ENCODE measurements at places on chromosomes 3 and 15. TPM values are rescaled to one million over a fixed set of nuclear protein-coding genes. Genes with fewer than 3 reads are reported as not detected.

GRCh38 chr3:73409138-73409763, 215.5 kb downstream of the PDZRN3 start:
- no peak for DNase-seq

The GAP43 gene
- 2.3 TPM for total RNA-seq

The EAF2 gene
- total RNA-seq: 4.7 TPM

The SPINK8 gene
- not detected for total RNA-seq

GRCh38 chr3:161793194-161793930, 296.8 kb downstream of the OTOL1 start:
- no peak for DNase-seq

GRCh38 chr3:7695049-7695448, 806.6 kb upstream of the LMCD1 start:
- no peak for DNase-seq

- DNase-seq: no peak
Measured at GRCh38 chr3:95280711-95281352, 1218.0 kb downstream of the NSUN3 start.

The TTLL13 gene
- not detected for total RNA-seq

The PFKFB4 gene
- 8.4 TPM for total RNA-seq

DNA sequence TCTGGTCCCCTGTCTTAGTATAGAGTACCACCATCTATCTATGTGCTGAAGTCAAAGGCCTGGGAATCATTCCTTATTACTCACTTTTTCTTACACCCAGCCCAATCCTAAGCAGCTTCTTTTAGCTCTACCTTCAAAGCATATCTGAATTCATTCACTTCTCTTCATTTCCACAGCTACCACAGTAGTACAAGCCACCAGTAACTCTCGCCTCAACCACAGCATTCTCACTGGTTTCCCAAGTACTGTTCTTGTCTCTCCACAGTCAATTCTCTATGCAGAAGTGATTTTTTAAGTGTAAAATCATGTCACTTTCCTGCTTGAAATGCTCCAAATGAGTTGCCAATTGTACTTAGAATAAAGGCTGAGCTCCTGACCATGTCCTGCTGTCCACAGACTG, 401.7 kb downstream of the OXSM start:
- no peak for DNase-seq

DNA sequence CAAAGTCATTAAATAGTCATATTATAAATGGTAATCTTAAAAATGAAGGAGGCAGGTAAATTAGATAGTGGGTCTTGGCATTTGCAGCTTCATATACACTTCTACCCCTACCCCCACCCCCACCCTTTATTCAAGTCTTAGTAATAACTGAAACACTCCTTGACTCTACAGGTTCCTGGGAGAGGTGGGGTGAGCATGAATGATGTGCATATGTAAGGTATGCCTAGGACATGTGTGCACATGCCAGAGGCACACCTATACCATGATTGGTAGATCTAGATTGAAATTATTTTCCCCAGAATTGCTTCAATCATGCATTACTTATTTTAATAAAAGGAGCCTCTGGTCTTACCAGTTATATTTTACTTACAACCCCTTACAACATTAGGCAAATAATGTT, 40.1 kb upstream of the PDCD6IP start:
- no peak for DNase-seq

The ISLR2 gene
- not detected for total RNA-seq

The BFSP2 gene
- not detected for total RNA-seq

GRCh38 chr3:47994180-47994579, 22.0 kb downstream of the MAP4 start:
- no peak for DNase-seq

- DNase-seq: no peak
Measured at GRCh38 chr3:183854318-183855035, 29.1 kb upstream of the MAP6D1 start.

The IVD gene
- 10.8 TPM for total RNA-seq

DNA sequence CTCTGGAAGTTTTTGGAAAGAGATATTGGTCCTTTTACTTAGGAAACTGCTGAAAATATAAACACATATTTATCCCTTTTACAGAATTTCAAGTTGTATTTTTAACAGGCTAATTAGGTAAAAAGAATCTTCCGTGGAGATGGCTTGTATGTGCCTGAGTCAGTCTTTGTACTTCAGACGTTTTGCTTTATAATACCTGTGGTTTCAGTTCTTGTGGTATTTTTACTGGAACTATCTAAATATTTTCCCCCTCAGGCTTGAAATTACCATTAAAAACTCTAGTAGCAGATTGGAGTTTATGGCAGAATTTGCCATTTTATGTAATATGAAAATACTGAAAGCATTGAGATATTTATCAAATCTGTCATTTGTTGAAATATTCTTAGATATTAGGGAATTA, 151.6 kb upstream of the CGNL1 start:
- DNase-seq: peak; percentile 38

- no peak for DNase-seq
Measured at GRCh38 chr15:78076231-78077052, 1.1 kb downstream of the TBC1D2B start.

The IL16 gene
- 0.02 TPM for total RNA-seq

The ECE2 gene
- total RNA-seq: not detected

The MAP1A gene
- 45.0 TPM for total RNA-seq

GRCh38 chr3:7436542-7436941, 575.6 kb downstream of the GRM7 start:
- no peak for DNase-seq

- DNase-seq: no peak
Measured at GRCh38 chr15:48176957-48177356, 1.1 kb downstream of the MYEF2 start.

GRCh38 chr15:55669270-55669669, 73.7 kb downstream of the PRTG start:
- DNase-seq: no peak

The GRAMD2A gene
- total RNA-seq: 3.2 TPM

The HTR3C gene
- total RNA-seq: not detected

DNA sequence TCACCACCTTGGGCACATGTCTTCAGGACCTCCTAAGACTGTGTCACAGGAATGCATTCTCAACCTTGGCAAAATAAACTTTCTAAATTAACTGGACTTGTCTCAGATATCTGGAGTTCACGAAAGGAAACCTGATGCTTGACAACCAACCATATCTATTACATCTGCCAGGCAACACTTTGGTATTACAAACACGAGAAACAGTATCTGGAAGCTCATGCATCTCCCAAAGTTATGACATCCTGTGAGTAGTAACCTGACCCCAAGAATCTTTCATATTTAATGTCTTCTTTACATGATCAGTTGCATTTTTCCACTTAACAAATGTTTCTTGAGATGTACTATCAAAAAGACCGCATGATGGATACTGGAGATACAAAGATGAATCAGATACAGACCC, 465.3 kb upstream of the AGTR1 start:
- DNase-seq: no peak

GRCh38 chr3:29468187-29468586, 187.3 kb downstream of the RBMS3 start:
- DNase-seq: no peak

DNA sequence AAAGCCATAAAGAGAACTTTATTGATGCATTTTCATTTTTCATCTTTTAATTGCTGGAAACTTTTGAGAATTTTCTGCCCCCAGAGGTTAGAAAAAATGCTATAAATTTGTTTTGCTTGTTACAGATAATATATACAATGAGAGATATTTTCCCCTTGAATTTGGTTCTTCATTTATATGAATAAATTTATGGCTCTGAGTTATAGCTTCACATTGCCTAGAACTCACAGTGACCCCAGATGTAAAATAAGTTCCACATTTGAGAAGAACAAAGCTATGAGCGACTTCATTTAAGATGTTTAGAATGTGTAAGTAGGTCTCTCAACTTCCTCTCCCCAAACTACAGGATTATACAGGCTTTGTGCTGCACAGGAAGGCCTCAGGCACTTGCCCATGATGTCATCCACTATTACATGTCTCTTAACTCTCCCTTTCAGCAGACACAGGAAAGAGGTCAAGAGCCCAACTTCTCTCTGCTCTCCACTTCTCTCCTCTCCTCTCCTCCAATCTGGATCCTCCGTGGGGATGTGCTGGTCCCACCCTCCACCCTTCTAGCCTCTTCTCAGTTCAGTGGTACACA, 92.8 kb downstream of the DUT start:
- DNase-seq: no peak

The TCTA gene
- total RNA-seq: 45.8 TPM

The MYL3 gene
- total RNA-seq: 0.57 TPM

DNA sequence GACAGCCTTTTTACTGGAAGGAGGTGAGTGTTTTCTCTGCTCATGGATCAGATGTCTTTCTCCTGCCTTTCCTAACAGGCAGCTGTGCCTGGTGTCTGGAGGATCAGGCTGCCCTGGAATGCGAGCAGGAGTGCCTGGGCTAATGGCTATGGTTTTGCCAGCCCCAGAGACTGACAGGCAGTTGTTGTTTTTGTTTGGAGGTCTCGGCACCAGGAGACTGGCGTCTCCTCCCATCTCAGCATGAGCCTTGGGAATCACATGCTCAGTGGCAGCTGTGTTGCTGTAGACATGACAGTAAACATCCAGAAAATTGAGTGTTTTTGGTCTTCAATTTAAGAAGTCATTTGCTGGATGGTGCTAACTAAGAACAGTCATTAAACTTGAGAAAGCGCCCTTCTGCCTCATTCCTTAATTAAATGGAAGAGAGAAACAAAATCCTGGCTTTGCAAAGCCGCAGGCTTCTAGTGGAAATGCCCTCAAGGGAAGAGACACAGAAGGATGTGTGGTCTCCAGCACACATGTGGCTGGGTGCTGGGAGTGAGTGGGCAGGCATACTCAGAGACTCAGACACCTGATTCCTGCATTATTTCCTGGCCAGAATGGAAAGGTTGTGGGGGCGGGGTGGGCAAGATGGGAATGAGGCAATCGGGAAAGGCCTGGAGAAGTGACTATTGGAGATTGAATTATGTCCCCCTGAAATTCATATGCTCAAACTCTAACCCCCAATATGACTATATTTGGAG, 97.0 kb upstream of the NMNAT3 start:
- DNase-seq: peak; percentile 22

- no peak for DNase-seq
Measured at GRCh38 chr3:180409170-180409569, 192.8 kb upstream of the TTC14 start.

GRCh38 chr3:171334465-171334811, 125.8 kb downstream of the TNIK start:
- DNase-seq: no peak

The ACTC1 gene
- total RNA-seq: 0.29 TPM

DNA sequence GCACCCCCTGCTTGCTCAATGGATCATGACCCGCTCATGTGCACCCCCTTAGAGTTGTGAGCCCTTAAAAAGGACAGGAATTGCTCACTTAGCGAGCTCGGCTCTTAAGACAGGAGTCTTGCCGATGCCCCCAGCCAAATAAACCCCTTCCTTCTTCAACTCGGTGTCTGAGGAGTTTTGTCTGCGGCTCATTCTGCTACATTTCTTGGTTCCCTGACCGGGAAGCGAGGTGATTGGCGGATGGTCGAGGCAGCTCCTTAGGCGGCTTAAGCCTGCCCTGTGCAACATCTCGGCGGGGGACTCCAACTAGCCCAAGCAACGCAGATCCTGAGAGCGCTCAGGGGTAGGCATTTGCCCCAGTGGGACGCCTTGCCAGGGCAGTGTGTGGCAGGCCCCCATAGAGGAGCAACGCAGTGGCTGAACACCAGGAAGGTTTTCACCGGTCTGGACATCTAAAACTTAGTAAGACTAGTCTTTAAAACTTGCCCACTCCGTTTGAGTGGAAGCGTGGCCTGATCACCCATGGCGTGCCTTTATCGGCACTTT, 9.5 kb downstream of the SLCO2A1 start:
- no peak for DNase-seq

DNA sequence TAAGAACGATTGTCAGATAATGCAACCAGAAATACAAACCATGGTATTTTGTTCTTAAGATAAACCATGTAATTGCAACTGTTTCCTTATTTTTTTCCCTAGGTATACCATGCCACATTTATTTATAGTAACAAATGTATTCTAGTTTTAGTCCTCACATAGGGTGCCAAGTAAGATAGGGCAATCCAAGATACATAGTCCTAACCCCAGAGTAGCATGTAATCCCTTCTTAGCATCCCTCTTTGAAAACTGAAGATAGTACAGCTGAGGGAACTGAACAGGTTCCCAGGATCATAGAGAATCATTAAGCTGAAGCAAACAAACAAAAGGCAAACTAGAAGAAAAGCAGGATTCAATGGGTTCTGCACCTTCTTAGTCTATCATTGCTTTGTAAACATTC, 24.8 kb downstream of the TRNT1 start:
- no peak for DNase-seq

DNA sequence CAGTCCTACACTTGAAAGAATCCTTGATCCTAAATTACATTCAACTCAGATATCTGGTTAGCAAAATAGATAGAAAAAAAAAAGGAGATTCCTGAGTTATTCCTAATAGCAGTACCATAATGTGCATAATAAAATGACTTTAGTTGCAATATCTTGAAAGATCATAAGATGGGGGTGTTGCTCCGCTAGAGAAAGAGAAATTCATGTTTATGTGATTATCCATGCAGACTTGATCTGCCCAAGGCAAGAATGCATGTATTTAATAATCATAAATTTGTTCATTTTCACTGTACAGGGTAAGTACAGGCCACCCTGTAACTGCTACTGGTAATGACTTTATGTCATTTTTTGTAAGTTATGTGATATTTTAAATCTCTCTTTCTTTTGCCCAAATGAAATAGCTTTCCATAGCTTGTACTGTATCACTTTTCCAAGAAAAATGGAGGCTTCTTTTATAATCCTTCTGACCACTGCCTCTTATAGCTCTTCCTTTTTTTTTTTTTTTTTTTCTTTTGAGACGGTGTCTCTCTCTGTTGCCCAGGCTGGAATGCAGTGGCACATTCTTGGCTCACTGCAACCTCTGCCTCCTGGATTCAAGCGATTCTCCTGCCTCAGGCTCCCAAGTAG, 84.6 kb downstream of the HCN4 start:
- DNase-seq: peak; percentile 19

GRCh38 chr15:67852418-67852817, 12.6 kb upstream of the RNU6-1 start:
- no peak for DNase-seq

DNA sequence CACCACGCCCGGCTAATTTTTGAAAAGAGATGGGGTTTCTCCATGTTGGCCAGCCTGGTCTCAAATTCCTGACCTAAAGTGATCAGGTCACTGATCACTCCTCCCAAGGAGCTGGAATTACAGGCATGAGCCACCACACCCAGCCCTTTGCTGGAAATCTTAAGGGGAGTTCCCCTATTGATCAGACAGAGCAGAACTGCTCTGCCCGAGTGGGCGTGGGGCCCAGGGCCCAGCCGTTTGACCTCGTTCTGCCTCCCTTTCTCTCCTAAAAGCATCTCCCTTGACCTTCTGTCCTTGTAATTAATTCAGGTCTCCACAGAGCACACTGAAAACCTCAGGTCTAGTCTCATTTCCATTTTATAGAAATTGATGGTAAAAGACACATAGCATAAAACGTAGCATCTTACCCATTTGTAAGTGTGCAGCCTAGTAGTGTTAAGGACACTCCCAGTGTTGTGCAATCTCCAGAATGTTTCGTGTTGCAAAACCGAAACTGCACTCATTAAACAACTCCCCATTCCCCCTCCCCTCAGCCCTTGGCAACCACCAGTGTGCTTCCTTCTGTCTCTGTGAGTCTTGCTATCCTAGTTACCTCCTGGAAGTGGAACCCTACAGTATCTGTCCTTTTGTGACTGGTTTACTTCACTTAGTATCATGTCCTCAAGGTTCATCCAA, 89.3 kb downstream of the SLCO3A1 start:
- peak; percentile 71 for DNase-seq

The MYZAP gene
- 3.2 TPM for total RNA-seq

Measured in A172 (cell line).